ENCODE measurements at places on chromosomes 11 and 22. TPM values are rescaled to one million over a fixed set of nuclear protein-coding genes. Genes with fewer than 3 reads are reported as not detected.

GRCh38 chr11:127270851-127271250, 270.3 kb upstream of the KIRREL3 start:
- DNase-seq: no peak

DNA sequence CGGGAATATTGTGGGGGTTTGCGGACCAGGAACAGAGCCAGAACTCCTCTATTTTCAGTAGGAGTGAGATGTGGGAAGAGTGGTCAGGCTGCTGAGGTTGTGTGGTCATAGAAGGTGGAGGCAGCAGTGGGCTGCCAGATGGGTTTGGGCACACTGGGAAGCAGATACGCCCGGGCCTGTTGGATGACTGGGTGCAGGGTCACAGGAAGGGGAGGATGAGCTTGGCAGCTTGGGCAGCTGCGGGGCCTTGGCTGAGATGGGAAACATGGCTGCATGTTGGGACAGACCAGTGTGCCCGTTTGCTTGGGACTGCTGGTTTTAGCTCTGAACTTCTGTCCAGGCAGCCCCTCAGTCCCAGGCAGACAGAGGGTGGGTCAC, 11.4 kb downstream of the SHANK3 start:
- no peak for DNase-seq

- no peak for DNase-seq
These were observed 2.3 kb upstream of the AIFM3 start for GRCh38 chr22:20964799-20965103.

EIF4G2 gene
- 599 TPM for total RNA-seq

DNA sequence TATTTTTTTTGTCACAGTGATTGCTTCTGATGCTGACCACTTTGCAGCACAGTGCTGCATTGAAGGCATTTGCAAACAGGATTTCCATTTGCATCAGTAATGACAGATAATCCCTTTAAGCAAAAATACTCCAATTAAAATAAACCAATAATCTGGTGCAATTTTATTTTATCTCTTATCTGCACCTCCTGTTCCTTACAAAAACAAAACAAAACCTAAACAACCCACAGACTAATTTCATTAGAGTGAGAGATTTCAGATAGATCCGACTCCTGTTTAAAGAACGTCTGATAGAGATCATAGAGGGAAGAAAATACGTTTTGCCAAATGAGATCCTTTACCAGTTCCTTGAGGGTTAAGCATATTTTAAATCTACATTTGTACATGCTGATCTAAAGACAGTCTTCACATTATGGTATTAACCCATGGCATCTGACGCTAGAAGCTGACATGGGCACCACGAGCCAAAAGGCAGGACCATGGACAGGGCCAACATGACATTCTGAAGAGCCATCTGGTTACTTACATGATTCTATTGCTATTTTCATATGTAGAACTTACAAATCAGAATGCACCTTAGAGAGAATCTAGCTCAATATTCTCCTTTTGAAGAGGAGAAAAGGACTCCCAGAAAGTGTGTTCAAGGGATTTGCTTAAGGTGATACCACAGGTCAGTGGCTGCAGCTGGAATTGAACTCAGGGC, 286.2 kb upstream of the NARS2 start:
- peak; percentile 44 for DNase-seq

NPTXR gene
- 2.0 TPM for total RNA-seq

GRCh38 chr11:86386746-86387145, 12.1 kb downstream of the CCDC81 start:
- DNase-seq: peak; percentile 6

MAPK8IP2 gene
- total RNA-seq: 0.26 TPM

DNA sequence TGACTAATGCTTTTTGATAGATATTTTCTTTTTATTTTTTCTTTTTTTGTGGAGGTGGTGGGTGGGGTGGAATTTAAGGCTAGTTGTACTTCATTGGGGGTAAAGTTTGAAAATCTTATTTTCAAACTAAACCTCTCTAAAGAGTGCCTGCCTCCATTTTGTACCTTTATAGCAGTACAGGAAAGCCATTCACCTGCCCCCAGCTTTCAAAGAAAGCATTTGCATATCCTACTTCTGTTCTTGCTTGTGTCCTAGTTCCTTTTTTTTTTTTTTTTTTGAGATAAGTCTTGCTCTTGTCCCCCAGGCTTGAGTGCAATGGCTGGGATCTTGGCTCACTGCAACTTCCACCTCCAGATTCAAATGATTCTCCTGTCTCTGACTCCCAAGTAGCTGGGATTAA, 766.2 kb upstream of the LRRC4C start:
- DNase-seq: no peak

CENPM gene
- 11.6 TPM for total RNA-seq

PANX2 gene
- 0.17 TPM for total RNA-seq

GRCh38 chr22:17119481-17120202, 1.5 kb downstream of the TMEM121B start:
- DNase-seq: no peak

GRCh38 chr11:46463701-46464421, 72.3 kb upstream of the CHRM4 start:
- no peak for DNase-seq

- no peak for DNase-seq
These were observed 46.0 kb downstream of the C11orf91 start for GRCh38 chr11:33654594-33654993.

DNA sequence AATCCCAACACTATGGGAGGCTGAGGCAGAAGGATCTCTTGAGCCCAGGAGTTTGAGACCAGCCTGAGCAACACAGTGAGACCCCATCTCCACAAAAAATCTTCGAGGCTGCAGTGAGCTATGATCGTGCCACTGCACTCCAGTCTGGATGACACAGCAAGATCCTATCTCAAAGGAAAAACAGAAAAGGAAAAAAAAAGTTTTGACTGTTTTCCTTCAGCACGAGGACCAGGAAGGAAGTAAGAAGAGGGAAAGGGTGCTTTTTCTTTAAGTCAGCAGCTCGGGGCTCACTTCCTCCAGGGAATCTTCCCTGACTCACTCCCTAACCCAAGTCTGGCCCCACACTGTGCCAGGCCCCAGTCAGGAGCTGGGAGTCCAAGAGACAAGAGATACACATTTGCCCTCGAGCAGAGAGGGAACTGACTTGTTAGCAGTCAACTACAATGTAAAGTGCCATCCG, 14.2 kb downstream of the ARRB1 start:
- DNase-seq: peak; percentile 42

GRCh38 chr11:131454989-131455388, 84.6 kb downstream of the NTM start:
- DNase-seq: no peak

- DNase-seq: no peak
These were observed 7.8 kb downstream of the FTH1 start for GRCh38 chr11:61959678-61960077.

DNA sequence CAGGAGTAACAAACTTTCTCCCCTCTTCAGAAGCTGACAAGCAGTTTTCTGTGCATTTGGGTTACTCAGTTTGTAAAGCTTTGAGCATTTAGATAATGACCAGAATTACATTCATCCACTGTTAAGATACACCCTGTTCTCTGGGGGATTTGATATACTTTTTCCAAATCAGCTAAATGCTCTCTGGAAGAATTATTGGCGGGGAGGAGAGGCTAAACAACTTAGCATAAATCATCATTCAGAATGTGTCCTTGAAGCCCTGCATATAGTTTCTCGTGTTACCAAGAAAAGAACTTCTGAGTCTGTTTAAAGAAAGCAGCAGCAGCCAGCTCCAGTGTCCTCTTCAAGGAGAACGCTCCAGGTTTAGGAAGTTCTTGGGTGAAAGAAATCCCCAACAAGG, 54.9 kb upstream of the LDLRAD3 start:
- DNase-seq: no peak

- peak; percentile 83 for DNase-seq
These were observed 94.4 kb downstream of the SCN3B start for GRCh38 chr11:123560006-123560405.

GRCh38 chr22:28882545-28882877, 861 bp upstream of the ZNRF3 start:
- no peak for DNase-seq

- DNase-seq: no peak
These were observed 62.9 kb upstream of the SC5D start for GRCh38 chr11:121229495-121230215.

- no peak for DNase-seq
These were observed 3.8 kb upstream of the MFNG start for GRCh38 chr22:37489983-37490382.

GRCh38 chr22:50723991-50724390, 14.0 kb upstream of the ACR start:
- no peak for DNase-seq

DNA sequence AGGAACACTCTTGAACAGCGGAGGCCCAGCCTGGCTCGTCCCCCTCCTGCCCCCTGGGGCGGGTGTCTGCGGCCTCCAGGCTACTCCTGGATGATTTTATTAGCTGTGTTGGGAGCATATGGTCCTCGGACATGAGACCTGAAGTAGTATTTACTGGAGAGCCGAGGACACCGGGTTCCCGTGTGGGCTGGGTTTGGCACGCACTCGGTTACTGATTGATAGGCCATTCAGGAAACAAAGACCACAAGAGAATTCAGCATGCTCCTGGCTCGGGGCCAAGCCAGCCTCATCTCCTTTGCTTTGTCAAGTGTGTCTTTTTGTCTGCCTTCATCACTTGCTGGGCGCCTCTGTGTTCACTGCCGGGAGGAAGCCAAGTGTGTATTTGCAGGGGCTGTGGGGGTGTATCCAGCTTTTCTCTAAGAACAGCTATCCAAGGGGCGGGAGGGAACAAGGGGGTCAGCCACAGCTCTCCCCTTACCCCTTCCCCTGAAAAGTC, 9.7 kb downstream of the FXYD2 start:
- DNase-seq: no peak

DNA sequence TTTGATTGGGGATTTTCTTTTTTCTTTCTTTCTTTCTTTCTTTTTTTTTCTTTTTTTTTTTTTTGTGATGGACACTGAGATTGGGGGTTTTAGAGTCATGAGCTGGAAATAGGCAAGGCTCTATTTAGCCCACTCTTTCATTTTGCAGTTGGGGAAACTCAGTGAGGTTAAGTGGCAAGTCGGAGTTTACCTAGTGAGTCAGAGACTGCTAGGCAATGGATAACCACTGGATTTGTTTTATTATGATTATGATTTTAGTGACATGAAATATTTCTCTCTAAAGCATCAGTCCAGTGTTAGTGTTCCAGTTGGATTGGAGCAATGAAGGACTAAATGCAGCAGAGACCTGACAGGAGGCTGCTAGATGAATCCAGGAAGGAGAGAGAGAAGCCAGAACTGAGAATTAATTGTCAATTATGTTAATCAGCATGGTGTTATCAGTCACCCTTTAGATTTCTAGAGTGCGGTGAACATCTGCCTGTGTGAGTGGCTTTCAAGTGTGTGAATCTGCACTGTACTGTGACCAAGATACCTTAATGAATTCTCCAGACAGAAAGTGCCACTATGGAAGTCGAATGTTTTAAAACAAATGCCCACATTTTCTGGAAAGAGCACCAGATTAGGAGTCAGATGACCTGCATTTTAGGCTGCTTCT, 10.9 kb downstream of the BMAL1 start:
- DNase-seq: peak; percentile 53

DNA sequence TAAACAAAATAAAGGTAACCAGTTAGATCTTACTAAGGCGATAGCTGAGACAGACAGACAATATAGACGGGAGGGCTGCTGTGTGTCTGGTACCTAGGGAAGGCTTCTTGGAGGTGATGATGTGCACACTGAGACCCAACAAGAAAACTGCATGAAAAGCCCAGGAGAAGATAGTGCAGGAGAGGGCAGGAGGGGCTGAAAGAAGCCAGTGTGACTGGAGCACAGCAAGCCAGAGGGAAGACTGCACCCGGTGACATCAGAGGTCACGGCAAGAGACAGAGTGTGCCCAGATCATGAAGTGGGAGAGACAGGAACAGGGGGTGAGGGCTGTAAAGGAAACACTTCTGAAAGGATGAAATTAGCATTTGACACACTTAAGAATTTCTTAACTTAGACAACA, 266.3 kb downstream of the BRD1 start:
- DNase-seq: no peak

DNA sequence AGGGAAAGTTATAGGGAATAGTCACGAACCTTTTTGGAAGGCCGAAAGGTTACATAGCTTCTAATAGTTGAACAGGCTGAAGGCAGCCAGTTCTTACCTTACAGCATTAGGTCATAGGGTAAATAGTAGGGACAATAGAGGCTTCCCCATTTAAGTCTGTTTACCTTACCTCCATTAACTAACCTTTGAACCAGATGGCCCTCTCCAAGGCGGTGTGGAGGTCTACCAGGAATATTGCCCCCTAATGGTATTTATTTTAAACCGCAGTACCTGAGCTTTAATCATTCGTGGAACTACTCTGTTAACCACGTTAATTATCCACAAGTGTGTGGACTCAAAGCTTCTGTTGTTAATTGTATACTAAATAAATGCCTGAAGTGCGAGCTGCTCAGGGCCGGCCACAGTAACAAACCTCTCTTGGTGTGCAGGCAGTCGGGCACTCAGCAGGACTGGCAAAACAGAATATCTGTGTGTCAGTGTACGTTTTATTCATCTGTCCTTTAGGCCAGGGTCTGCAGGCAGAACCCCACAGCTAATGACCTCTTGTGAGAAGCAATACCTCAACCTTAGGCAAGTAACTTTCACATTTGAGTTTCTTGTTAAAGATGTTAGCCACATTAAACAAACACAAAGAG, 81.7 kb downstream of the PRCP start:
- no peak for DNase-seq

GRCh38 chr22:42817556-42817955, 39.5 kb downstream of the ARFGAP3 start:
- no peak for DNase-seq

DNA sequence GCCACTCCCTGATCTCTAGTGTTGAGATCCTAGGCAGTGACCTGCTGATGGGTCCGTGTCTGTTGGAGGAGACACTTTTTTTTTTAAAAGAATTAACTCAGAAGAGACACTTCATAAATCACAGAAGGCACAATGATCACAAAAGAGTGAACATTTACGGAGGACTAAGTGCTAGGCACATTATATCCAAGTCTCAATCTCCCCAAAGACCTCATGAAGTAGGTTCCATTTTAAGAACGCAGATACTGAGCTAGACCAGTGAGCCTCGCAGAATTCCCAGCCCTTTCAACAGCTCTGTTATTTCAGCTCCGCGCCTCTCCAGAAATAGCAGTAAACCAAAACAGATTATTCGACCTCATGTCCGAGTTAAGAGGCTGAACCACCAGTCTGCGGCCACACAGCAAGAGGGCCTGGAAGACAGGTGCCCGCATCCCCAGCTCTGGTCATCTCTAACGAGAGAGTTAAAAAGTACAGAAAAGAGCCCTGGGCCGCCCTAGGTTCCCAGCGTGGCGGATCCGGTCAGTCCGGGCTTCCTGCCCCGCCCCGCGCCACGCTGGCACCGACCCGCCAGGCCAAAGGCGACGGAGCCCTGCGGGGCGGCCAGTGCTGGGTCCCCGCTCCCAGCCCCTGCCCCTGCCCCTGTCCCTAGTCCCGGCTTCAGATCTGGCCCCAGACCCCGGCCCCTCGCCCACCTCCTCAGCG, 612 bp downstream of the XBP1 start:
- peak; percentile 55 for DNase-seq
